ENCODE measurements at places on chromosomes 7 and 10.

DNA sequence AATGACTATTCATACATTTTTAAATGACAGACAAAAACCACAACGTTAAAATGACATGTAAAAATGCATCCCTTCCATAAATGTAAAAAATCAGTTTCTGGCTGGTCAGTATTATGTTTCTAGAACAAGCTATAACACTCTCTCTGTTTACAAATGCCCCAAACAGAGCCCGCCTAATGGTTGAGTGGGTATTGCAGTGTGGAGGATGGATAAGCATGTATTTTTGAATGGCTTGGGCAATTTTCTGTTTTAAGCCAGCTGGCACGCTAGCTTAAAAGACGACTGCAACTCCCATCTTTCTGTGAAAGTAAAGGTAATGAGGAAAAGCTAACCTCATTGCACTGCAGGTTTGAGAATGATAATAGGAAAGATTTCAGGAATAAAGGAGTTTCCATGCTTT is 430.7 kb downstream of the PARD3 start:
- DNase-seq: no peak

GRCh38 chr7:5519515-5519928 is 95.9 kb upstream of the TNRC18 start:
- no peak for DNase-seq

DNA sequence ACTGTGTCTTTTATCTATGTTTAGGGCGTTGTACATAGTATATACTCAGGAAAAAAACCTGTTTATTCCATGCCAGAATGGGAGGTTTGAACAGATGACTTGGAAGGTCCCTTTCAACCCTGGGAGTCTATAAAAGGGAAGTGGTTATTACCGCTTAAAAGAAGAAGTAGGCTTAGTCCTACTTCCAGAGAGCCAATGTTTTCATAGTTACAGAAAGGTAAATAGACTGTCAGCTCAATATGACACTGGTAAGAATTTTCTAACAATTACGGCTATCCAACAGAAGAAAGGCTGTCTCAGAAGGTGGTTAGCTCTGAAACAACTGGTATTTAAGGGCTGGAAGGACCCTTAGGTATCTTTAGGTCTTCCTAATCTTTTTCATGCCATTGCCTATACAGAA is 1.1 kb upstream of the TFAM start:
- peak; percentile 85 for DNase-seq

DNA sequence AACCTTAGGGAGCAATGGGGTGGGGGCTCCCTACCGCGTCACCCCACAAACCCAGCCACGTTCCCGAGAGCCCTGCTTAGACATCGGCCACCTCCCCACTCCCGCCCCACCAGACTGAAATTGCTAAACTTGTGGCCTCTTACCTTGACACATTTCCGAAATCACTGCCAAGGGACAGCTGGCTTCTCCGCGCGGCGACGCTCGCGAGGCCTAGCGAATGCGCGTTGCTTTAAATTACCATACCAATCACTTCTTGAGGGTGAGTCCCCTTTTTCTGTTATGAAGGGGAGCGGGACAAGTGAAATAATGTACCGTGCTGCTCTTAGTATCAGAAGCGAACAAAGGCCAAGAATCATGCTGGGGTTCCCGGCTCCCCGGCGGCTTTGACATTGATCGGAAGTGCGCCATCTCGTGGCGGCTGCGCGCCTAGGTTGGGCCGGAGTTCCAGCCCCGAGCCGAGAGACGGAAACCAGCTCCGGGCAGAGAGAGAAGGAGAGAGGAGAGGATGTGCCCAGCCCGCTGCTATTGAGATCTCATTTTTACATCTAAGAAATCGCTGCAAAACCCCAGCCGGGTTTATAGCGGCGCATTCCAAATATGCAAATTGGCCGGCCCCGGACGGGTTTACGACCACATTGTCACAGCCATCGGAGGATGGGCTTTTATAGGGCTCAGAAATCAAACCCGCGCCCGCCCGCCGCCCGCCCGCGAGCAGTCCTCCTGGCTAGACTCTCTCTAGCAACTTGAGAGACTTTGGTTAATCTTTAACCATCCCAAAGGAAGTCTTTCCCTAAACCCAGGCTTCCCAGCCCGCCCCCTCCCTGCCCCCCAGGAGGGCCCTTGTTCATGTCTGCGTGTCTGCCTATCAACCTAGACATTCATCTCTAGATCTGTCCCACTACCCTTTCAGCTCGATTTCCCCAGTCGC is 5.3 kb downstream of the HOXA11 start:
- DNase-seq: peak; percentile 90

DNA sequence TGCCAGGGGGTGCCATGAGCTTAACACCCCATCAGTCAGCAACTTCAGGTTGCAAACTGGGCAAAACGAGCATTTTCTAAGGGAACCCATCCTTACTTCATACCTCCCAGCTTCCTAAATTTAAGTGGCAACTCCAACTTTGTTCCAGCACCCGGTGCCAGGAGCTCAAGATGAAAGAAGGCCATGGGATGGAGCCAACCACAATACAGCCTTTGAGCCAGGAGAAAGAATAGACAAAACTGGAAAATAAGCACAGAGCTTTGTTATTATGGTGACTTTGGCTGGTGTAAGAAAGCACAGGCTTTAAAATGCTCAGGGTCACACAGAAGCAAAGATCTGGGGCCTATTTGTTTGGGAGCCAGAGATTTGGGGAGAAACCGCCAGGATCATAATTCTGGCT is 388.7 kb upstream of the MGMT start:
- DNase-seq: no peak

- no peak for DNase-seq
These were observed 19.1 kb upstream of the GPAM start for GRCh38 chr10:112202561-112203241.

GRCh38 chr7:137003566-137003965 is 135.1 kb downstream of the CHRM2 start:
- DNase-seq: peak; percentile 84

GRCh38 chr10:90788968-90789367 is 68.9 kb downstream of the HTR7 start:
- no peak for DNase-seq

- no peak for DNase-seq
These were observed 54.0 kb upstream of the RPA3 start for GRCh38 chr7:7772397-7772821.

DNA sequence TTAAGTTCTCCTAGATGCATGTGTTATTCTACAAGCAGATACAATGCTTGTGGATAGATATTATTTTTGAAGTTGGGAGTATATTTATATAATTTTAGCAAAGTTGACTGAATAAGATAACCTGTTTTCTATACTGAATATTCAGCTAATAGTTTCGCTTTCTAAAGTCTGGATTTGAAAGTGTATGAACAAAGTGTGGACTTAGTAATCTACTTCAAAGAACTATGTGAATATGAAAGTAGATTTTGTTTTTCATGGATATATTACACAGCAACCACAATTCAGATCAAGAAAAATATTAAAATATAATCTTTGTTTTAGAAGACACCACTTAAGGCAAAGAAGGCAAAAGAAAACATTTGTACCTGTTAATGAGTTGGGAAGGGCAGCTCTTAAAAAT is 78.8 kb downstream of the ZEB1 start:
- no peak for DNase-seq

DNA sequence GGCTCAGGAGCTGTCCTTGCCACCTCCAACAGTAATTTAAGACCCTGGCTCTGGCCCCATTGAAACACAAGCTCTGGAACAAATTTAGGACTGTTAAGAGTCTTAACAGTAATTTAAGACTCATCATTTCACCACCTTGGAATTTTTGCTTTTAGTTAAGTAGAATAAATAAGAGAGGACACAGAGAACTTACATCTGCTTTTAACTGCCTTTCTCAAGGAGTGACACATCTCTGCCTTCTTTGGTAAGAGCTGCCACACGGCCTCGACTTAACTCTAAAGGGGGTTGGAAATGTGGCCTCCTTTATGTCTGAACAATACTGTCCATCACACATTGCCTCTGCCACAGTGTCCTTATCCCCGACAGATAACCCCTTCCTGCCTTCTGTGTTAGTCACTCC is 77.9 kb downstream of the HERPUD2 start:
- DNase-seq: no peak

DNA sequence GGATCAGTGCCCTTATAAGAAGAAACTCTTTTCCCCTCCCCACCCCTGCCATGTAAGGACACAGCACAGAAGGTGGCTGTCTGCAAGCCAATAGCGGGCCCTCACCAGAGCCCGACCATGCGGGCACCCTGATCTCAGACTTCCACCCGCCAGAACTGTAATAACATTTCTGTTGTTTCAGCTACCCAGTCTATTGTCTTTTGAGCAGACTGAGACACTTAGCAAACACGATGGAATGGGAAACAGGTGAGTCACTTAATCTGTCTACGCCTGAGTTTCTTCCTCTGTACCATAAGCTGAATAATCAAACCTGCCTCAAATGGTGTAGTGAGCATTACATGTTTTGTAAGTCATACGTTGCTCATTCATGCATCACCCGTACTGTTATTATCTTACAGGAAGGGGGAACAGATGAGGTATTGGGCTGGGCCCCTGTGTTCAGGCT is 58.2 kb downstream of the STRA8 start:
- no peak for DNase-seq

- DNase-seq: no peak
These were observed 696.9 kb upstream of the NRP1 start for GRCh38 chr10:34031400-34031799.

DNA sequence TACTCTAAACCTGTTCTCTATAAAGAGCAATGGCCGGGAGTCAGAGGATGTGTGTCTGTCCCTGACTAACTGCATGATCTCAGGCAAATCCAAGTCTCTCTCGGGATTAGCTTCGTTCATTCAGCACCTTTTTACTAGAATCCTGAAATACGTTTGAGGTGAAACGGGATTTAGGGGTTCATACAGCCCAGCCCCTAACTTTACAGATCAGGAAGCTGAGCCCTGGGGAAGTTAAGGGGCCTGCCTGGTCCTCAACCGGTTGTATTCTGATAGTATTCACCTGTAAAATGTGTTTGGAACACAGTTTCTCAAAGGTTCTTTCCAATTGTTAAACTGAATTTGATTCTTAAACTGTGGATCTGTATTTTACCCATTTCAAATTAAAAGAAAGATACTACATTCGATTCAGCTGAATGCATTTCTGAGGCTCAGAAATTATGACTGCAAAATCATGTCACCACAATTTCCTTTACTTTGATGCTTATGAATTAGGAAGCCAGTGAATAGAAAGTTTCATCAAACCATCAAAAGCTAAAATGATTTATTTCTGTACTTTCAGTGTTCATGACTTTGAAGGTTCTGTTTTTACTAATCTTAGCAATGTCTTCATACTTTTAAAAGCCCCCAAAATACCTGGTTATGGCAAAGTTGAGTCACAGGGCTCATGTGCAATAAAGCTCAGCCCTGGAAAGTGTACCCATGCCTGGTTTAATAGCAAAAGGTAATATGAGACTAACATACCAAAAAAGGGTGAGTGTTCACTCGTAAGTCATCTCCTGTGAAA is 28.9 kb upstream of the EZH2 start:
- no peak for DNase-seq

DNA sequence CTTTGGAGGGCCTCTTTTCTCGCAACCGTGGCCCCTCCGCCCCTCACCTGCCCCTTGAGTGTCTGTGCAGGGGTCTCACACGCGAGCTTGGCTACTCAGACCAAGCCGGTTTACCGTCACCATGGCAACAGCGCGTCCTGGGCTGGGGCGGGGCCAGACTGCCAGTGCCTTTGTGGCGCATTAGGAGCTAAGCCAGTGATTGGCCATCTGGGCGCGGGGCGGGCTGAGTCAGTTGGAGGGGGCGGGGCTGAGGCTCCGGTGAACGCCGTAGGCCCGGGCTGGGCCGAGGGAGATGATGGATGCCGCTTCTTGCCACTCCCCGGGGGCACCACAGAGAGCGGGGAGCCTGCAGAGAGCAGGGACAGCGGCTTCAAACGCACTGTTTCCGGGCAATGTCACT is 48.7 kb upstream of the FXYD4 start:
- no peak for DNase-seq

- no peak for DNase-seq
These were observed 11.6 kb upstream of the ERCC6 start for GRCh38 chr10:49550563-49550962.

GRCh38 chr10:125812128-125812750 is 10.8 kb downstream of the UROS start:
- no peak for DNase-seq

DNA sequence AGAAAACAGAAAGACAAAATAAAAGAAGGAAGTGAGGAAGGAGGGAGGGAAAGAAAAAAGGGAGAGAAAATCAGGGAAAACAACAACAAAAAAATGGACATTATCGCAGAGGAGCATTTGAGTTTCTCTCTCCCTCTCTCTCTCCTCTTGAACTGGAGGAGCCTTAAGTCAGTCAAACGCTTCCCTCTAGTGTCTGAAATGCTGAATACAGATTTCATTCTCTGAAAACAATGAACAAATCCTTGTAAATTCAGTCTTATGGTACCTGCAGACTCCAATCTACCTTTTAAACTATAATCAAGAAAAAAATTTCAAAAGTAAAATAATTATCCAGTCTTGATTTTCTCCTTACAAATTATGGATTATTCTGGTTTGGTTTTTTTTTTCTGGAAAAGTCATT is 89.2 kb upstream of the PFKP start:
- DNase-seq: peak; percentile 64
